ENCODE measurements at places on chromosomes 4 and X.

GRCh38 chr4:182235021-182235795 is 8.0 kb upstream of the TENM3 start:
- no peak for DNase-seq

DNA sequence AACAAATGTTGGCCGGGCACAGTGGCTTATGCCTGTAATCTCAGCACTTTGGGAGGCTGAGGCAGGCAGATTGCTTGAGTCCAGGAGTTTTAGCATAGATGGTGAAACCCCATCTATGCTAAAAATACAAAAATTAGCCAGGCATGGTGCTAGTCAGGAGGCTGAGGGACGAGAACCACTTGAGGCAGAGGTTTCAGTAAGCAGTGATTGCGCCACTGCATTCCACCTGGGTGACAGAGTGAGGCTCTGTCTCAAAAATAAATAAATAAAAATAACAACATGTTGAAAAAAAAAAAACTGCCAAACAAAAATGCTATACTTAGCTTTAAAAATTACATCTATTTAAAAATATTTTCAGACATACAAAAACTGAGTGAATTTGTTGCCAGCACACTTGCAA is 374.2 kb upstream of the SMIM31 start:
- DNase-seq: no peak

- no peak for DNase-seq
These were observed 28.6 kb upstream of the PDE5A start for GRCh38 chr4:119657111-119657611.

- DNase-seq: no peak
These were observed 102.1 kb upstream of the FAM9B start for GRCh38 chrX:9135901-9136510.

DNA sequence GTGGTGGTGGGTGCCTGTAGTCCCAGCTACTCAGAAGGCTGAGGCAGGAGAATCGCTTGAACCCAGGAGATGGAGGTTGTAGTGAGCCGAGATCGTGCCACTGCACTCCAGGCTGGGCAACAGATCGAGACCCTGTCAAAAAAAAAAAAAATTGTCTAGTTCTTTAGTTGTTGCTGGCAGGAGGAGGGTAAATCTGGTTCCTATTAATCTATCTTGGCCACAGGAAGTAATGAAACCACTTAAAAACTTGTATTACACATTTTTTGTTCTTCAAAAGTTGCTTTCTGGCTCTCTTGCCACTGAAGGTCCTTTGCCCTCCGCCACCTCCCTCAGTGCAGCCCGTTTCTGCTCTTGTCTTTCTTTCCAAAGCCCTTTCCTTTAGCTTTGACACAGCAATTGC is 102.9 kb upstream of the ARSJ start:
- DNase-seq: no peak

Measured in activated CD4-positive, alpha-beta memory T cell treated with anti-CD3 and anti-CD28 coated beads, Interleukin-2, amount 10 ng/mL, durations not matched to agents 7 days and 5 days (primary cell).